Dermis blood vessel endothelial cell (primary cell): ENCODE measurements at places on chromosomes 2 and 18. TPM values are rescaled to one million over a fixed set of nuclear protein-coding genes. Genes with fewer than 3 reads are reported as not detected.

Gene TBR1
- not detected in 2 replicates for total RNA-seq

Gene FEV
- total RNA-seq: not detected in 2 replicates

Gene GALNT13
- total RNA-seq: under 0.01 and 0.33 TPM in 2 replicates

Gene PPP1R1C
- total RNA-seq: 0.28 and 0.51 TPM in 2 replicates

Gene SMC6
- 30.0 and 32.4 TPM in 2 replicates for total RNA-seq
